ENCODE measurements at places on chromosomes 12 and 14.

- DNase-seq, result no peak
Observed at GRCh38 chr12:125111403-125111802, 46.2 kb downstream of the AACS start.

DNA sequence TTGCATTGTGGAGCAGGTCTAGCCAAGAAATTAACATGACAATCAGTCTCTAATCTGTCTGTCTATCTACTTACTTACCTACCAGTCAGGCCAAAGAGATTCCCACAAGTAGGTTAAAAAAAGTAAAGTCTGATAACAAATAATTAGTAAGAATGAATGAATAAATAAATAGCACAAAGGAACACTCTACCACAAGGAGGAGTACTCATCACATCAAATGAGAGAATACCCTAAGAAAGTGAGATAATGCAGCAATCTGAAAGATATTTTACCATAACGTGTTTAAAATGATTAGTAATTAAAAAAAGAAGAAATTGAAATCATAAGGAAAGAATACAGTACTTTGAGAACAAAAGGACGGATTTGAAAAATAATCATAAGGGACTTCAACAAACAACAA lies 187.2 kb downstream of the SYNE2 start:
- no peak for DNase-seq

GRCh38 chr14:25003537-25003936 lies 46.4 kb downstream of the STXBP6 start:
- DNase-seq, result no peak

GRCh38 chr14:33788161-33788560 lies 162.7 kb downstream of the EGLN3 start:
- DNase-seq, result no peak

- no peak for DNase-seq
Observed at GRCh38 chr14:78156196-78156595, 14.0 kb upstream of the NRXN3 start.

- no peak for DNase-seq
Observed at GRCh38 chr14:59424341-59425071, 40.7 kb downstream of the GPR135 start.

GRCh38 chr12:45339035-45339434 lies 123.1 kb downstream of the ANO6 start:
- DNase-seq, result no peak

GRCh38 chr14:98791661-98792060 lies 480.3 kb downstream of the BCL11B start:
- DNase-seq, result no peak

DNA sequence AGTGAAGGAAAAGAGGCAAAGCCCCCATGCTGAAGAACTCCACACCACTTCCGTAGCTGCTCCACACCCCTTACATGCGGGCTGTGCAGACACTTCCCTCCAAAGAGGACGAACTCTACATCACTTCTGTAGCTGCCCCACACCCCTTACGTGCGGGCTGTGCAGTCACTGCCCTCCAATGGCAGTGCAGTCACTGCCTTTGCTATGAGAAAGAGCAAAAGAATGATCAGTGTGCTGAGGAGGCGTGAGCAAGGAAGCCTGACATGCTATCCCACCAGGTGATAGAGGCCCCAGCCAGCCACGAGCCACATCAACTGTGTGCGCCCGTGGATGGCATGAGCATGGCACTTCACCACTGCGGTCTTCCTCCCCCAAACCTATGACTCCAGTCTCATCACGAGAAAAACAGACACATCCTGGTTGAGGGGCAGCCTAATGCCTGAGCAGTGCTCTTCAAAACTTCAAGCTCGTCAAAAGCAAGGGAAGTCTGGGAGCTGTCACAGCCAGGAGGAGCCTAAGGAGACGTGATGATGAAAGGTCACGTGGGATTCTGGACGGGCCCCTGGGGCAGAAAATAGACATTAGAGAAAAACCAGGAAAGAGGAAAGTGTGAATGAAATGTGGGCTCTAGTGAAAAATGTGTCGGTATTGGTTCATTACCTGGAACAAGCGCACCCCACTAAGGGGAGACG lies 60.8 kb upstream of the C14orf180 start:
- DNase-seq, result no peak

DNA sequence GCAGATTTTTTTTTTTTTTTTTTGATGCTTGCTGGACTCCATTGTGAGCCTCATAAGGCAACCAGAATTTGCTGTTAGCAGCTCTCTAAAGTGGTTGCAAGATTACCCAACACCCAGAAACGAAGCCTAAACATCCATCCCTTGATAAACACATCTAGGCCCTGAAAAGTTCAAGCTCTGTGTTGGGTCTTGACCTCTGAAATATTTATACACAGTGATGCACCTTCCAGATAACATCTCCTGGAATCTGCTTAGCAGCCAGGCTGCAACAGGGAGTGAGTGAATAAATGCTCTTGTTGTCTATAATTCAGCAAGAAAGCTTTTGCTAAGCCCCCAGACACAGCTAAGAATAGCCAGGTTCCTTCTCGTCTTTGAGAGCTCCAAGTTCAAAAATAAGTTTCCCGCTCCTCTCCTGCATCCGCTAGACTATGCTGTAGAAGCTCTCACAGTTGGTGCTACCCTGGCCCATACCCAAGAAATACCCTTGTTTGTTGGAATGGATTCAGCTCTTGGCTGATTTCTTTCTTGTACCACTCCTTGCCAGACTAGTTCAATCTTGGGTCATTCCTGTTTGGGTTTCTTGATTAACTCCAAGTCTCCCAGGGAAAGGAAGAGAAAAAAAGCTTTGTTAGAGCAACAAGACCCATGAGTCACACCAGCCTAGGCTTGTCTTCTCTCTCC lies 610.6 kb upstream of the TBX3 start:
- no peak for DNase-seq

DNA sequence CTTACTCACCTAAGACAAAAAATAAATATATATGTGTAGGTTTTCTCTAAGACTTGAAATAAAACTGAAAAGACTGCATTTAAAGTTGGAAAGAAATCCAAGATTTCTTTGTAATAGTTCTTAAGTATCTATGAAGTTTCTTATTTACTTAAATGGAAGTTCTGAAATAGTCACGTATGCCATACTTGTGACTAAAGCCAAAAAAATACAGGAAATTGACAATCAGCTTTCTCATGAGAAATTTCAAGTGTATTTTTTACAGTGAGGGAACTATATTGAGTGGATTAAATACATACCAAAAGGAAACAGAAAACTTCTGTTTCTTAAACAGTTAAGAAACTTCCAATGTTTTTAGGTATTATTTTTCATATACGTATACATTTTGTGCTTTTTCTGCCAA lies 188.1 kb downstream of the DPY19L2 start:
- DNase-seq, result no peak

- no peak for DNase-seq
Observed at GRCh38 chr14:105930572-105930971, 404.2 kb downstream of the TMEM121 start.

DNA sequence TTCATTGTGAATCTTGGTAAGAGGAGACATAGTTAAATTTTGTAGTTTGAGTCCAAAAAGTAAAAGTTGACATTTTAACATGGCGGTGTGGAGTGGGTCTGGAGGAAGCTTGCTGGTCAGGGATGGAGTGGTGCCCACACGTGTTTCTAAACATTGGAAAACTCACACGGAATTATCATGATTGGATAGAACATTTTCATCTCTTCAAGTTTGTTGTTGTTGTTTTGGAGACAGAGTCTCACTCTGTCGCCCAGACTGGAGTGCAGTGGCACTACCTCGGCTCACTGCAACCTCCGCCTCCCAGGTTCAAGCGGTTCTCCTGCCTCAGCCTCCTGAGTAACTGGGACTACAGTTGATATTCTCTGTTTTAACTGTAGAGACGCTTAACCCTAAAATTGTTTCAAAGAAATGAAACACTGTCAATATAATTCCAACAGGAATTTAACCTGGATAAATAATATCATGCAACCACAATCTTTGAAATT lies 502 bp upstream of the MBIP start:
- no peak for DNase-seq

DNA sequence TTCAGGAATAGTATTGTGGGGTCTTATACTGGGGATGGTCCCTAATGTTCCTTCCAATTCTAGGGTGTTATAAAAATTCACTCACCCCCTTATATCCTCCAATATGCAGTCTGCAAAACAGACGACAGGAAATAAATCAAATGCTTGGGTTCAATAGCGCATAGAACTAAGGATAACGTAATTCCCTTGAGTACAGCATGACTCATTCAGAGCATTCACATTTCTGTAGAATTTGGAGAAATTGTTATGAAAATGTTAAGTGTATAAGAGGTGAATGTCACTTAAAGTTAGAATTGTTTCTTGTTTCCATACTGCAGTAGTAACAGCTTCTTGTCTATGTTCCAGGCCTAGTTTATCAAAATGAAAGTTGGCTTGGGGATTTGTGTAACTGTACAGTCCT lies 271.4 kb downstream of the RPS29 start:
- DNase-seq, result no peak

DNA sequence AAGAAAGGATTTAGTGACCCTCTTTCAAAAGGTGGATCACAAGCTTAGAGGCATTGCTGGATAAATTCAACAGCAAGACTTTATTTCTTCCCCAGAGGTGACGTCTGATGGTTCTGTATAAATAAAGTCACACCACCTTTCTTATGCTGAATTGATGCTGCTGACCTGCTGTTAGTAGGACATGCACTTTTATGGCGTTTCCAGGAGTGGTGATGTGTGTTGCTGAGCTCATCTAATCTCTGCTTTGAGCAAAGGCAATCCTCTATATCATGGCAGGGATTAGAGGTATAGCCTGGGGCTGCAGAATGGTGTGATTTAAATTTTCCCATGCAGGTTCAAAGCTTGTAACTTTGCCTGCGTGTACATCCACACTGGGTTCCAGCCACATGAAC lies 94.9 kb downstream of the ETV6 start:
- DNase-seq, result no peak

DNA sequence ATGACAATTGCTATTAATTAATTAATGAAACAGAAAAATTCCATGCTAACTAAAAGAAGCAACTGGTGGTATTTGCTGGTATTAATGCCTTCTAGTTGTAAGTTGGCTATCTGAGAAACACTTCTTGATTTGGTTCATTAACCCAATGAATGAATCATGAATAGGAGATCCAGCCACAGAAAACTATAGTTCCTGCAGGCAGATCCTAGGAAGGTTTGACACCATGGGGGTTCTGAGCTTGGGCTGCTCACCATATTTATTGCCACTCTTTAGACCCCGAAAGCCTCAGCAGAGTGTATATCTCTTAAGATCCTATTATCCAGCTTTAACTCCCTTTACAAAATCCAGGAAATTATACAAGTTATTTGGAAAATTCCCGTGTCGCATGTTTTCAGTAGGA lies 81.4 kb upstream of the REP15 start:
- no peak for DNase-seq

- no peak for DNase-seq
Observed at GRCh38 chr12:116404247-116404646, 126.8 kb upstream of the MED13L start.

GRCh38 chr14:79134361-79134760 lies 964.2 kb downstream of the NRXN3 start:
- no peak for DNase-seq

DNA sequence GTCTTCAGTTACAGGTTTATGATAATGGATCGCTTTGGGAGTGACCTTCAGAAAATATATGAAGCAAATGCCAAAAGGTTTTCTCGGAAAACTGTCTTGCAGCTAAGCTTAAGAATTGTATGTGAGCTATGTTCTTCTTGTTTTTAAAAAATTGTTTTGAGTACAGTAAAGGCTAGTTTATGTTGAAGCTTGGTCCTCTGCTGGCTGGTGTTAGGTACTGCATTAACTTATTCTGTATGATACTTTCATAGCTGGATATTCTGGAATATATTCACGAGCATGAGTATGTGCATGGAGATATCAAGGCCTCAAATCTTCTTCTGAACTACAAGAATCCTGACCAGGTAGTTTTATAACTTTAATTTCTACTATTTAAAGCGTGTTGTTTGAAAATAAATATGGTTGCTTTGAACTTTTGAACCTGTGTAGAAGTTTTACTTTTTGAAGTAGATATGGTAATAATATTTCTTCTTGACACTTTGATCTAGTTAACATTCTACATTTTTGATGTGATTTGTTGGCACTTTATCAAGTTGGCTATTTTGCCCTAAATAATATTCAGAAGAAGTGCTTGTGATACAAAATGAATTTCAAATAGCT lies 55.7 kb downstream of the VRK1 start:
- DNase-seq, result peak; percentile 17

- DNase-seq, result no peak
Observed at GRCh38 chr12:43273467-43273866, 278.5 kb downstream of the ADAMTS20 start.

- DNase-seq, result no peak
Observed at GRCh38 chr12:106551410-106551809, 31.4 kb upstream of the RFX4 start.

DNA sequence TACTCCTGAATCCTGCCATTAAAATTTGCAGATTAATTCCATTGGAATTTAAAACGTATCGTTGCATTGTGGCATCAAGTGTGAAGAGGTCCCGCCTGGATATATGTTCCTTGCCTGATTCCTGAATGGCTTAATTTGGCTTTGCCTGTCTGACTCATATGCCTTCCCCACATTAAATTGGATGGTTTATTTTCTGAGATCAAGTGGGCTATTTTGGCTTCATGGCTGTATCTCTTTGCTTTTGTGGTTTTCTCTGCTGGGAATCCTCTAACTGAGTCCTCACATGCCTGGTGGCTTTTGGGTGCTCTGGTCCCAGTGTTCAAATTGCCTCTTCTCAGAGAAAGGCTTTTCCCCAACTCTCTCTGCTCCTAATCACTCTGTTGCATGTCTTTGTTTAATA lies 127.9 kb upstream of the DYRK2 start:
- no peak for DNase-seq

DNA sequence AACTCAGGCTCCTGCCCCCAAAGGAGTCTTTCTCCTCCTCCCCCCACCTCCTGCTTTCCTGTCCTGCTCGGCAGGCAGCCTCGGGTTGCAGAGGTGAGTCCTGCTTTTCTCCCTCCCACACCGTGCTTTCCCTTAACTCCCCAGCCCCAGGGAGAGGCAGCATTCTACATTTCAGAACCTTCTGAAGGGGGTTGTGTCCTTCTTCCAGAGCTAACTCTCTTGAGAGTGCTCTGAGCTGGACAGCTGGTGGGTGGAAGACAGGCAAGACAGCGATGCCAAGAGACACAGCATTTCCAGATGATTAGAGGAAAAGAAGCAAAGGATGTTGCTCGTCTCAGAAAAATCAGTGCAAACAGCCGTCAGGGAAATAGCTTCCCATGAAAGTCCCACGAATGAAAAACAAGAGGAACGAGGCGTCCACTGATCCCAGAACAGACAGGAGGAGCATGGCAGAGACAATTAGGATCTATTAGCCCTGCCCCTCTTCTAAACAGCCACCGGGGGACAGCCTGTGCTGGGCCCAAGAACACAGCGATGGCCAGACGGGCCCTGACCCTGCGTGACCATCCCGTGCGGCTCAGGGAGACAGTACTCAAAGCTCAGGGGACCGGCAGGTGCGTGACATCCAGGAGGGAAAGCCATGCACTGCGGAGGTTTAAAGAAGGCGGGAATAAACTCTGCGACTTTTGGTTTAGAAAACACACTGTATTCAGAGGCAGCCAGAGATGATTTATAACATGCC lies 216.5 kb upstream of the RTL1 start:
- DNase-seq, result no peak
